ENCODE measurements at places on chromosomes 2 and 18.

DNA sequence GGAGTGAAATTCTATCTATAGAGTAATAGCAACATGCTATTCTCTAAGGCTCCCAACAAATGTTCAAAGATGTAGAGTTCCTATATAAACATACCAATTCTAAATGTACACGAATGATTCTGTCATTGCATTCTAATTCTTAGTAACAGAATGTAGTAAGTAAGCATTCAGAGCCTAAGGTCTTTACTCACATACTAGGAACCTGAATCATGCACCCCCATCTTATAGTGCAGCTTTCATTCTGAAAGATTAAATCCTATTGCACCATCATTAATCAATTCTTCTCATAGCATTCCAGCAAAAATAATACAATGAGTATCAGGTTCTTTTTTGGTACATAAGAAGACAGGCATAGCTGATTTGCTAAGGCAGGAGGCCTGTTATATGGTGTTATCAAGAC is 230.0 kb downstream of the NCKAP5 start:
- no peak for ATAC-seq

GRCh38 chr2:107466241-107466640 is 360.5 kb upstream of the RGPD4 start:
- ATAC-seq: no peak

- no peak for ATAC-seq
Observed at GRCh38 chr2:10404324-10405143, 43.6 kb downstream of the ODC1 start.

GRCh38 chr2:175007510-175007909 is 2.3 kb upstream of the CHN1 start:
- ATAC-seq: no peak
